NCI-H2029 (cell line): ENCODE measurements at places on chromosomes 2 and 18.
A peak's percentile ranks its signal among the peaks of the same experiment; 100 is the strongest.

GRCh38 chr2:45765007-45765727 is 113.7 kb downstream of the PRKCE start:
- no peak for DNase-seq

DNA sequence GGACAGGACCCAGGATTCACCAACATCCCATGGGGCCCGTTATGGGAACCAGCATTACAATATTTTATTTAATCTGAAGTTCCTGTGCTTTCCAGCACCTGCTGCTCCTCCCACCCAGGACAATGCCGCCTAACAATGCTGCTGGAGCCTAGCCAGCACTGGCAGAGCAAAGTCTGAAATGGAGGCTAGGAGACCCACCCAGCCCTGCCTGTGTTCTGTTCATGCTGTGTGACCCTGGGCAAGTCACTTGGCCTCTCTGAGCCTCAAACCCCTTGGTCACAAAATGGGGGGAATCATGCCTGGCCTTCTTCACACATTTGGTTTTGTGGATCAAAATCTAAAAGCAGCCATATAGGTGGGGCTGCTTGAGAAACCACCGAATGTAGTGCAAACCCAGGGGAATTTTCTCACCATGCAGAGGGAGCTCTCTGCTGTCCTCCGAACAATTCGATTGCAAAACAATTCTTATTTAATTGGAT is 38.5 kb upstream of the ODC1 start:
- DNase-seq: no peak

DNA sequence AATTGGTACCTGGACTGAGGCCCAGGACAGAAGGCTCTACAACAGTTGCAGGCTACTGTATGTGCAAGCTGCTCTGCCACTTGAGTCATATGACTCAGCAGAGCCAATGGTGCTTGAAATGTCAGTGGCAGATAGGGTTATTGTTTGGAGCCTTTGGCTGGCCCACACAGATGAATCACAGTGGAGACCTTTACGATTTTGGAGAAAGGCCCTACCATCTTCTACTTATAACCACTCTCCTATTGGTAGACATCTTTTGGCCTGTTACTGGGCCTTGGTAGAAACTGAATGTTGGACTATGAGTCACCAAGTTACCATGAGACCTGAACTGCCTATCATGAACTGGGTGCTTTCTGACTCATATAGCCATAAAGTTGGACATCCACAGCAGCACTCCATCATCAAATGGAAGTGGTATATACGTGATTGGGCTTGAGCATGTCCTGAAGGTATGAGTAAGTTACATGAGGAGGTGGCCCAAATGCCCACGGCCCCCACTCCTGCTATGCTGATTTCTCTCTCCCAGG is 88.9 kb upstream of the NRXN1 start:
- no peak for DNase-seq

DNA sequence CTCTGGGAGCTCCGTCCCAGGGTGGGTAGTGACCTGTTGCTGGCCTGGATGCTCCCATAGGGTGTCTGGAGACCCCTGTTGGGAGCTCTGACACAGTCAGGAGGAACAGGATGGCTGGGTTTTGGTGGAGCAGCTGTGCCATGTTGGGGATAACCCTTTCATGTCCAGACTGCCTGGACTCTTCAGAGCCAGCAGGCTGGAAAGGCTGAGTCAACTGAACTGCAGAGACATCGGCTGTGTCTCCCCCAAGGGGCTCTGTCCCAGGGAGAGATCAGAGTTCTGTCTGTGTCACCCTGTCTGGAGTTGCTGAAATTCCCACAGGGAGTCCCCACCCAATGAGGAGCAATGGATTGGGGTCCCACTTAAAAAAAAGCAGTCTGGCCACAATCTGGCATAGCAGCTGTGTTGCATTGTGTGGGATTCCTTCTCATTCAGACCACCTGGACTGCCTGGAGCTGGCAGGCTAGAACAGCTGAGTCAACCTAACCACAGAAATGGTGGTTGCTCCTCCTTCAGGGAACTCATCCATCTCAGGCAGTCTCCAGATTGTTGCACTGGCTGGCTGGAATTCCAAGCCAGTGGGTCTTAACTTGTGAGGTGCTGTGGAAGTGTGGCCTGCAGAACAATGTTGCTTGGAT is 37.2 kb downstream of the AGPS start:
- no peak for DNase-seq

- DNase-seq: no peak
Observed at GRCh38 chr2:68404893-68405799, 40.1 kb downstream of the PLEK start.

- DNase-seq: peak; percentile 7
Observed at GRCh38 chr2:98465456-98466226, 21.0 kb downstream of the INPP4A start.

DNA sequence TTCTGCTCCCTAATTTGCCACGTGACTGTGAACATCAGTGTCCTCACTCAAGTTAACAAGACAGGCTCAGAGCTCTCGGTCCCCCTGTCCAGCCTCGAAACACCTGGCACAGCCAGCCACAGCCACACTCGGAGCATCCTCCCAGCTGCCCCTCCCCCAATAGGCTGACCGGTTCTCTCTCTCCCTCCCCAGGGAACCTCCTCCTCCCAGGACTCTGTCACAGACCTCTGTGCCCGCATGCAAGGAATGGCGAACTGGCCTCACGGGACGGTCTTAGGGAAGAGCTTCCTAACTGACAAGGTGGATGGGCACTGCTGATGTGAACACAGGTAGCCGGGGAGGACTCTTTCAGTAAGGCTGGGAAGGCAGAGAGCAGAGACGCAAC is 18.8 kb downstream of the CYP26B1 start:
- DNase-seq: no peak

DNA sequence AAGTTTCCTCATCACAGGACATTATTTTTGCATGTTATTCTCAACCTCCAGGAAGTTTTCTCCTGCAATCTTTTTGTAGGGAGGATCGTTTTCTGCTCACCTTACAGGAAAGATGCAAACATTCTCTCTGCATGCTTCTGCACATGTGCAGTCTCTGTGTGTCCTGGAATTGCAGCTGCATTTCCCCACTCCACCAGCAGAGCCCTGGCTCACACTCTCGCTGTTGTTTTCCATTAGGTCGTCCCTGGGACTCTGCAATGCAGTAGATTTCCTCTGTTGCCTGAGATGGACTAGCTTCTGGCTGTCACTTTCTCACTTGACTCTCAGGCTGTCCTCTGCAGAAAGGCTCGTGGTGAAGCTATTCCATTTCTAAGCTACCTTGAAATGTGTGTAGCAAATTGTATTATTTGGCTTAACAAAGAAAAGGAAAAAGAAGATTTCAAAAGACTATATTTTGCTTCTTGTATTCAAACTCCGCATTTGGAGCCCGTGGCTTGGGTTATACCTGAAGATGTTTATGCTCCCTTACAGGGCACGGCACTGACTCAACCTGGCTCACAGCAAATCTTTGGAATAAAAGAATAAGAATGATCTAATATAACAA is 346.7 kb downstream of the RAD51AP2 start:
- DNase-seq: no peak

GRCh38 chr2:225993430-225993829 is 593.9 kb downstream of the NYAP2 start:
- DNase-seq: no peak

GRCh38 chr2:15914596-15915385 is 25.6 kb upstream of the MYCN start:
- DNase-seq: no peak

DNA sequence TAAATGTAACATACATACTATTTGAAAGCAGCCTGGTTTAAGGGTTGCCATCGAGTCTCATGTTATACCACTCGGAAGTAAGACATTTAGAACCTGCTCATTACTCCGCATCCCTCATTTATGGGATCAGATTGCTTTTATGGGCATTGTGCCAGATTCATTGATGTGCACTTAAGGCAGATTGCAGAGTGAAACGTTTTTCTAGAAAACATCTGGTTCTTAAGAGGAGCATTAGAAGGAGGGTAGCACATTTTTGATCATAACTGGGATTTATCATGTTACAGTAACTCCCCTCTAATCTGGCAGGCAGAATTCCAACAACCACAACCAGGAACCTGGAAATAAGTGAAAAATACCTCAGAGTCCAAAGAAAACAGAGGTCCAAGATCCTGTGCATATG is 74.2 kb upstream of the GALNT3 start:
- DNase-seq: peak; percentile 5

DNA sequence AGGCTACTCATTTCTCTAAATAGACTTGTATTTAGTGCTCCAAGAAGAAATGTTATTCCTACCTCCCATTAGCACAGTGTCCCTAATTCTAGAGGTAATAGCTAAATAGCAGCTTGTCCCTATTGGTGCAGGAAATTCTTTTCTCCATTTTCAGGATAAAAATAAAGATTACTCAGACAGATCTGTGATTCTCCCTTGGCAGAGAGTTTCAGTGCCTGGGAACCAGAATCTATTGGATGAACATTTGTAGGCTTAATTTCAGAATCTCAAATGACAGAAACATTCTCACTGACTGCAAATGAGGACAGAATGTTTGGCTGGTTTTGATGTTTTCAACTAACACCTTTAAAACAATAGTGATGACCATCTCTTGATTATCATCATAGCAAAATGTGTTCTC is 33.3 kb upstream of the LGALSL start:
- no peak for DNase-seq

GRCh38 chr2:43832457-43832856 is 6.2 kb downstream of the ABCG5 start:
- DNase-seq: no peak

- DNase-seq: no peak
Observed at GRCh38 chr2:150789376-150789905, 302.0 kb upstream of the RND3 start.

DNA sequence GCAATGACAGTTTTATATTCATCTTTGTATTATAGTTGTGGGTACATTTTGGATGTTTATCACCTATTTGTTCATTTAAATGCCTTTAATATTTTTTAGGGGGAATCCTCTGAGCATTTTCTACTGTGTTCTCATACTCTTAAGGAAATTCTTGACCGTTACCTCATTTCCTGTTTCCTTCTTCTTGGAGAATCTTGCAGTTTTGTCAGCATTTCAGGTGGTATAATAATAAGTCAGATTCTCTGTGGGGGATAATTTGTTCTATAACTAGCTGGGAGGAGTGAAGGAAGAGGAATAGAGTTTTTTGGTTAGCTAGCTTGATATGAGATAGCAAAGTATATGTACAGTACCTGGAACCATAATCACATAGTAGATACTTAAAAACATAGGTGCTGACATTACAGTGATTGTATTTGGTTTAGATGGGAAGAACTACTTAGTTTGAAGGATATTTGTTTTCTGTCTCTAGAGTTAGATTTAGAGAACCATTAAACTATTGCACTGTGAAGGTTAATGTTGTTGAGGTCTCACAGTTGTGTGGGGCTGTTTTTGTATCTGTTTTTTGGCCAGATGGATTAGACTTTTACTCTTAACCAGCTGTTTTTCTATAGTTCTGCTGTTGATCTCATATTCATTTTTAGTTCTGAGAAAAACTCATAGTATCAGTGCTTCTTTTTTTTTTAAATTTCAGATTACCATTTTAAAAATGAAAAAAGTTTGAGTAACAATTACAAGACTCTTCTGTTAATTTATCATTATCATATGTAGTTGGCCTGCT is 14.2 kb downstream of the MTX2 start:
- no peak for DNase-seq

- DNase-seq: no peak
Observed at GRCh38 chr18:49251451-49251850, 209.0 kb downstream of the DYM start.

DNA sequence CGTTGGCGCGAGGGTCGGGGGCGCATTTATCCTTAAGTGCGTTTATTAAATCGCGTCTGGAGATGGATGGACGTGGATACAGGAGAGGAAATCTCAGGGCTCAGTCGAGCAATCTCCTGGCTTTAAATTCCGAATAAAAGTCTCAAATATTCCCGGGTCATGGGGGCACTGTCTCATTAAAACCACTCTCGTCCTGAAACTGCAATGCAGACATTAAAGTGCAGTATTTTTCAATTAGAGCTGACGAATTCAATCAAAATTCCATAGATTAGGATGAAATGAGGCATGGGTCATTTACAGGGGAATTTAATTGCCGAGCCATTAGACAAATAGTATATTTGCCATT is 10.7 kb upstream of the GBX2 start:
- DNase-seq: no peak

GRCh38 chr2:1777781-1778180 is 33.5 kb upstream of the PXDN start:
- no peak for DNase-seq

DNA sequence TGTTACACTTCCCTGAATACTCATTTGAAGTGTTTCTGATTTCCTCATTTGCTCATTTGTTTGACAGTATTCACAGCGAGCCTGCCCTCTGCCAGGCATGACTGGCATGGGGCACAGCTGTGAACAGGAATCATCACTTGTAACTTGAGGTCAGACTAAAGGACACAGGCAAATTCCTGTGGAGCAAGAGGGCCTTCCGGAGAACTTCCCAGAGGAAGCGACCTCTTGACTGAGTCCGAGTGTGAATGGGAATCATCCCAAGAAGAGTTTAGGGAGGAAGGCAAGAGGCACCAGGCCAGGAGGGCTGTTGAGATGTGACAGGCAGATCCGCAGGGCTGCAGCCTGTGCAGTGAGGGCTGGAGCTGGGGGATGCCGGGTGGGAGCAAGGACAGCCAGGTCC is 45.4 kb downstream of the LIMS1 start:
- DNase-seq: no peak

- no peak for DNase-seq
Observed at GRCh38 chr2:70855667-70856066, 20.1 kb upstream of the CD207 start.

DNA sequence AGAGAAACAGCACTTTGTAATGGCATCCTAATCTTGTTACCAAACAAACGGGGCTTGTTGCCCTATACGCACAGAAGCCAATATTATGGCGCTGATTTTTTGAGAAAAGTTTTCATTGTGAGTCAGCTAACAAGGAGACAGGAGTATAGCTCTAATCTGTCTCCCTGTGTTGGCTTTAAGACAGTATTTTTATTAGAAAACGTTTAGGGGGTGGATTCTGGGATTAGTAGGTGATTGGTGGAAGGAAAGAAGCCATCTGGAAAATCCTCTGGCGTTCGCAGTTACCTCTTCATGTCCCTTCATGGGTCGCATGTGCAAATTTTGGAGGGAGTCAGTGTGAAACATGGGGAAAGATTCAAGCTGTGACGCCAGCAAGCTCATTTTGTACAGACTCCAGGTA is 698 bp upstream of the TMEM237 start:
- DNase-seq: no peak

GRCh38 chr18:12310762-12311161 is 2.7 kb downstream of the TUBB6 start:
- no peak for DNase-seq

DNA sequence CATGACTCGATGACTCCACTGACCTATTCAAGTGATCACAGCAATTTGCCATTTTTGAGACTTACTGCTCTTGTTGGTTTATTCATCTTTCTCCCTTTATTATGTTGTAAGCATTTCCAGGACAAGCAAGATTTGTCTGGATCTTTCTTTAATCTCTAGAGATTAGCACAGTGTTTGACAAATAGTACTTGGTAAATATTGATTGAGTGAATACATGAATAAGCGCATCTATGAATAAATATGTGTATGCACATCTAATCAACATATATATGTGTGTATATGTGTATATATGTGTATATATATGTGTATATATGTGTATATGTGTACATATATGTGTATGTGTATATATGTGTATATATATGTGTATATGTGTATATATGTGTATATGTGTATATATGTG is 7.3 kb downstream of the TMX3 start:
- DNase-seq: no peak
